LNCaP clone FGC (cell line): ENCODE measurements at places on chromosomes 2 and 18.
A peak's percentile ranks its signal among the peaks of the same experiment; 100 is the strongest.

- DNase-seq: no peak
Observed at GRCh38 chr2:198052741-198053140, 248.3 kb downstream of the PLCL1 start.

GRCh38 chr2:231486851-231487596, 22.7 kb upstream of the NCL start:
- no peak for DNase-seq

GRCh38 chr2:238726670-238727584, 121.0 kb upstream of the TWIST2 start:
- no peak for DNase-seq

GRCh38 chr18:5065615-5066014, 131.4 kb downstream of the AKAIN1 start:
- no peak for DNase-seq

GRCh38 chr2:232533944-232534710, 5.4 kb upstream of the CHRNG start:
- DNase-seq: no peak

DNA sequence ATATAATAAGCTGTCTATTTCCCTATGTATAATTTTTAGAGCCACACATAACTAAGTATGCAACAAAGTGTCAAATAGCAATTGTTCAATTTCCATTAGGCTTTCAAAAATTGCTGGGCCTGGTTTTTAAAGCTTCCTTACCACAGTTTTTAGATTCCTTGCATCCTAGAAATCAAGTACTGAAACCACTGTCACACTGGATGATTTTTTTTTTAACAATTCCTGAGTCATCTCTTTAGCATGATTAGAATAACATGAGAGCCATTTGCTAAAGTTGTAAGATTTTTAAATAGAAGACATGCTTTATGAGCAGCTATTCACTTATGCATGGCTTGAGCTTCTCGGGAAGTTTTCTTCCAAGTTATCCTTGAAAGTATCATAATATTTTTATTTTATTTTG, 319.5 kb upstream of the NXPH2 start:
- no peak for DNase-seq

GRCh38 chr2:16716024-16716423, 50.4 kb upstream of the CYRIA start:
- no peak for DNase-seq

DNA sequence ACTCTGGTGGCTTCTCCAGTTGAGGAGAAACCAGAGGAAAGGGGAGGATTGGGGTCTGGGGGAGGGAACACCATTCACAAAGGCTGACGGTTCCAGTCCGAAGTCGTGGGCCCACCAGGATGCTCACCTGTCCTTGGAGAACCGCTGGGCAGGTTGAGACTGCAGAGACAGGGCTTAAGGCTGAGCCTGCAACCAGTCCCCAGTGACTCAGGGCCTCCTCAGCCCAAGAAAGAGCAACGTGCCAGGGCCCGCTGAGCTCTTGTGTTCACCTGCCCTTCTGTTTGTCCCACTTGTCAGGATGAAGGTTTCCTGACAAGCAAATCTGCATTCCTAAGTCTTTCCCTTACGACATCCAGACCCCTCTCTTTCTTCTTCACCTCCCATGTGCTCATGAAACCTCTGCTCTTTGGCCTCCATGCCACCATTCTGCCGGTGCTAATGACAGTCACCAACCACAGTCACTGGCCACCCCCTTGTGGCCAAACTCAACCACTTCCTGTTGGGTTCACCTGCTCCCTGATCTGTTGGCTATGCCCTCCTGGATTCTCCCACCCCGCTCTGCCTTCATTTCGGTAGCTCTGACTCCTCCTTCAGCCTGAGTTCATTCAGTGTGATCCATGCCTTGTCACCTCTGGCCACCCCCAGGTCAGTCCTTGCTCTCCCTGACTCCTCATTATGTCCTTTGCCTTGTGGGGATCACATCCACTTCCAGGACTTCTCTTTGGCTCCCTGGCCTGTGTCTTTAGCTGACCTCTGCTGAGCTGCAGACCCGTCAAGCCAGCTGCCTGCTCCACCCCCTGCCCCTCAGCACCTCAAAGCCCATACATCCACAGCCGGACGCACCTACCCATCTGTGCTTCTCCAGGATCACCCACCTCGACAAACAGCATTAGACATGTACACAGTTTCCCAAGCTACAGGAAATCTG, 17.6 kb downstream of the EMX1 start:
- DNase-seq: no peak

DNA sequence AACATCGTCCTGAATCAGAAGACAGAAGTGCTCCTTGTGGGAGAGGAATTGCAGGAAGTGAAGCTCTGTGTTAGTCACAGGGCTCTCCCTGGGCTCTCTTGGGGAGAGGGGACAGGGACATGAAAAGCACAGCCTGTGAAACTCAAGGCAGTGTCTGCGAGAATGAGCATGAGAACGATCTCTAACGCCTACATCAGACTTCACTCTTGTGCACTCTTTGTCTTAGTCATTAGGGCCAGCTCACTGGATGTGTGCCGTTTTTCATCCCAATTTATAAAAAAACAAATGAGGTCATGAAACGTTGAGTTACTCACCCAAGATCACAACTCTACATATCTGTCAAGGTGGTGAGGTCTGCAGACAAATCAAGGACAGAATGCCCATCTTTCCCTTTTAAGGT, 27.0 kb upstream of the TWIST2 start:
- no peak for DNase-seq

- no peak for DNase-seq
Observed at GRCh38 chr2:120746144-120746543, 10.5 kb downstream of the GLI2 start.

DNA sequence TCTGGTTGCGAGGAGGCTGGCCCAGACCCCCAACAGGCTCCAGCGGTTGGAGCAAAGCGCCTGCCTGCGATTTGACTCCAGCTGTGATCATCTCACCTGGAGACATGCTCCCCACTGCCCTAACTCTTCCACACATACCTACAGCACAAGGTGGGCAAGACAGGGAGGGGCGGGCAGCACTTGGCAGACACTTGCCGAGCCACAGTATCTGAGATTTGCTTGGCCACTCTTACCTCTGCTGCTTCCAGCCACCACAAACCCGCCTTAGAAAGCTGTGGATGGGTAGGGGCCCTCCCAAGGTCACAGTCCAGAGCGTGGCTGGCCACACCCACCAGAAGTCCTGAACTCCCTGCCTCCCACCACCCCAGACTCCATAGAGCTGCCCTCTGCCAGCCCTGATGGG, 8.2 kb downstream of the CYP26B1 start:
- DNase-seq: no peak

DNA sequence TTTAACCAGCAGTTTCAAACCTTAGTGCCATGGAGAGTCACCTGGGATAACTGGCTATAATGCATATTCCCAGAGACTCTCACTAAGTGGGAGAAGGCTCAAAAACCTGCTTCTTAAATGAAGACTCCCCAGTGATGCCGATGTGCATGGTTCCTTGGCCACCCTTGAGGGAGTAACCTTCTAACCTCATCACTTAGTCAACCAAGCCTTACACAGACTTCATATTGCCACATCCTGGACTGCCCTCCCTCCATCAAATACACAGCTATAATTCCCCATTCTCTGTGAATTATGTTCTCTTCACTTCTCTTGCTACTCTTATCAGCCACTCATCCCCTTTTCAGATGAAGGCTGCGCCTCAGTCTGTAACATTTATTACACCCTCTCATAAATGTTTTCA, 462.9 kb upstream of the RGPD4 start:
- DNase-seq: no peak

DNA sequence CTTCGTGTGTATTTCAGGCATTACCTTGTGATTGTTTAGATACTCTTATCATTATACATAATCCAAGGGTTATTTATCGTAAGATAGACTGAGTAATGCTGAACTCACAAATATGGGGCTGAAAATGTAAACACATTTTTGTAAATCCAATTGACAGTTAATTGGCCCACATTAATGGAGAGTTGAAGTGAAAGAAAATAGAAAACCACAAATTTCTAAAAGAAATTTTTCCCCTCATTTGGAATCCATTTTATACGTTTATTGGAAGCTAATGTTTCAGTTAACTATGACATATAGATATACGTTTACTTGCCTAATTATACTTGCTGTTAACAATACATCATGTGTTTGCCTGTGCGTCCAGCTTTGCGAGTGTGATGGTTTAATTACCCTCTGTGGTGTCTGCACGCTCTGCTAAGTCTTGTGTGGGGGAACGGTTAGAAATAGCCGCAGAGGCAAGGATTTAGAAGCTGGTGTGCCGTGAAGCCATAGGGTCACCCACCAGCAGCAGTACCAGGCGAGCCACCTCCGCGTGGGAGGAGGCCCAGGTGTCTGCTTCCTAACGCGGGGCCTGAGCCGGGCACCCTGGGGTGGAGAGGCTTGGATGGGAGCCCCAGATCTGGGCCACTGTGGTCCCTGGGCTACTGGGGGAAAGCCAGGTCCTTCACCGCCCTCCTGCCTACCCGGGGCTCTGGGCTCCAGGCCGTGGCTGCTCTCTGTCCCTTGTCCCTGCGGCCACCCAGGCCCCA, 38.0 kb downstream of the TSHZ1 start:
- no peak for DNase-seq

GRCh38 chr2:189583227-189584198, 2.9 kb upstream of the SLC40A1 start:
- DNase-seq: no peak

DNA sequence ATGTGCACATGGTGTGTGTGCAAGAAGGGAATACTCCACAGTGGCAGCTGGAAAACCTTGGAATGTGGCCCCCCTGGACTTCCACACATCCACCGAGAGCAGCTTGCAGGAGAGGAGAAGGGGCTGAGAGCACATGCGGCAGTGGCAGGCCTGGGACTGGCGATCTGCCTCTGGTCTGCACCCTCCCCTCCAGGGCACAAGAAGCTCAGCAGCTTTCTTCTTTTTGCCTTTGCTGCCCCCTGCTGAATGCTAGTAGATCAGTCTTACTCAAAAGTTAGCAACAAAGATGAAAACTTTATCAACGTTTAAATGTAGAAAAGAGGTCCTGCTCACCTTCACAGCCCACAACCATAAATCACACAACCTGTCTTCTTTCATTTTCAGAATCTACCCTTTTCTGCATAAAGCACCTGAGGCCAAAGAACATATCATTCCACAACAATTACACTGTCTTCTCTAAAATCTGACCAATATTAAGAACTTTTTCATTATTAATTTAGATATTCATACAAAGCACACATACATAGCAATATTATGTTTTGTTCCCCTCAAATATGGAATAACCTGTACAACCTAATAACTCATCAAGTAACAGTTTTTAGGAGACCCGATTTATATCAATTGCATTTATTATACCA, 34.6 kb downstream of the TGFBRAP1 start:
- DNase-seq: peak; percentile 57

DNA sequence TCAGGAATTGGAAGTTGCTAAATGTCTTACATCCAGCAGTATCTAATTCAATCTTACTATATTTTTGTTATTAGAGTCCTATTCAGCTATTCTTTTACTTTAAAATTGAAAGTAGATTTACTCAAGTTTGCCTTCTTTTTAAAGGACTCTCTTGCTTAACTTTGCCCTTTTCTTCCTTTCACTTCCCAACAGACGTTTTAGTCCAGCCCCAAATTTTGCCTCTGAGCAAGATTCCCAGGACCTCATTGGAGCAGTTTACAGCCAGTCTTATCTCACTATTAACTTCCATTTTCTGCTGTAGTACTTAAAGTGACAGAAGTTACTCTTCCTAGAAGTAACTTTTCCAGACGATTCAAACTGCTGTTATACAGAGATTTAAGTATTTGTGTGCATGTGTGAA, 1.7 kb upstream of the PRKD3 start:
- no peak for DNase-seq

GRCh38 chr2:117692001-117692763, 122.3 kb upstream of the DDX18 start:
- DNase-seq: no peak

GRCh38 chr2:197239434-197239833, 71.1 kb downstream of the ANKRD44 start:
- no peak for DNase-seq

DNA sequence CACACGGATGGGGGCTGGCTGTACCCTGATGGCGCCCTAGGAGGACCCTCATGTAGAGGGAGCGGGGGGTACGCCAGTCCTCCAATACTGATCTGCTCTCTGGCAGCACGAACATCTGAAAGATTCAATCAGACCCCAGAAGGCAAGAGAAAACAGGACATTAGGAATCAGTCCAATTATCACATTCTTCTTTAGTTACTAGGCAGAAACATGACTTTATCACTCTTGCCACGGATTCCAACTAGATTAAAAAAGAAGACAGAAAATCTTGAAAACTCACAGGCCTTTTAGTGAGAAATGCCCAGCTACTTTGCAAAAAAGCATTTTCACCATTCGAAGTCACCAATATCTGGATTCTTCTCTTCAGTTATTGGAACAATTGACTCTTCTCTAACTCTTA, 68.4 kb downstream of the ID2 start:
- DNase-seq: no peak

- DNase-seq: peak; percentile 32
Observed at GRCh38 chr2:104406261-104406726, 447.6 kb upstream of the POU3F3 start.

- no peak for DNase-seq
Observed at GRCh38 chr18:6810191-6810590, 80.7 kb downstream of the ARHGAP28 start.

DNA sequence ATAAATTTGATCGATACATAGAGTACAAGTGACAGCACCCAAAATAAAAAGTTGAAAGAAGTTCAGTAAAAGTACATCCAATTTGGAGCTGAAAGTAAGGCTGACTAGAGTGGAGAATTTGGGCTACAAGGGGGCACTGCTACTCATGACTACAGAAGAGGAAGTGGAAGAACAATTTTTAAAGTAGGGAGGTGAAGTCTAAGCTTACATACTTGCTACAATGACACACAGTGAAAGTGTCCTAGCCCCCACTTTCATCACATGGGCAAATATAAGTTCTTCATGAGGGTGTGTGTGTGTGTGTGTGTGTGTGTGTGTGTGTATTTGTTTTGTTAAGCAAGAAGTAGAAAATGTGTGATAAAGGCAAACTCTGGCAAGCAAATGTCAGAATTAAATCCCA, 45.7 kb downstream of the MAP3K2 start:
- DNase-seq: no peak

DNA sequence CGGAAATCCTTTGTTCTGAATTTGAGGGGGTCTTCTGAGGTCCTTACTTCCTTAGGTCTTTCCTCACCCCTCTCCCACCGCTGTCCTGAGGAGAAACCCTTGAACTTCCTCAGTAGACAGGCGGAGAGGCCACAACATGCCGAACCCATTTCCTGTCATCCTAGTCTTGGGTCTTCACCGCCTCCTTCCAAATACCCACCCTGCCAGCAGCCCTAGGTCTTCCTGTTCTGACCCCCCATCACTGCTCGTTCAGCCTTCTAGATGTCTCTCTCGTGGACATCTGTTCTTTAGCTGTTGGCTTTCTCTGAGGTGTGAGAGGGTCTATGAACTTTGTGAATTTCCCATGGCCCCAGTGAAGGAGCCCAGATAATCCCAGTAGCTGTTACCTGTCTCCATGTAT, 27.2 kb upstream of the CYP27A1 start:
- no peak for DNase-seq

- no peak for DNase-seq
Observed at GRCh38 chr2:12106440-12107080, 360.1 kb downstream of the LPIN1 start.

DNA sequence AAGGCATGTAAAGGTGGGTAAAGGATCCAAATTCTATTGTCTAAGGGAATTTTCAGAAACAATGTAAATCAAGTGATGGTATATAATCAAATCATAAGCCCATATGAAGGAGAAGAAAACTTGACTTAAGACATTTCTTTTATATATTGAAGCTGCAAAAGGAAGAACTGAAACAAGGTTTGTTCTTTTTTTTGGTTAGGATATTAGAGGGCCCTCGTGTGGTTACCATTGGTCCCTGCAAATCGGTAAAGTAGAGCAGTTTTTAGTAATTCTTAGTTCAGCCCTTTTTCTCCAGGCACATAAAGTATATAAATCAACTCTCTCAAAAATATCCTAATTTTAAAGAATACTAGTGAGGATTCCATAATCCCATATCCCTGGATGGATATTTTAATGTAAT, 105.6 kb upstream of the STK17B start:
- DNase-seq: no peak
